Activated T-helper 9 cell treated with anti-CD3 and anti-CD28 coated beads, Interleukin-2, amount 50 U/mL, for 16 hours (primary cell): ENCODE measurements at places on chromosomes 4 and X.

- no peak for DNase-seq
These were observed 776.8 kb downstream of the CCSER1 start for GRCh38 chr4:90904021-90904420.

GRCh38 chr4:2194496-2194895 is 47.4 kb downstream of the HAUS3 start:
- no peak for DNase-seq

DNA sequence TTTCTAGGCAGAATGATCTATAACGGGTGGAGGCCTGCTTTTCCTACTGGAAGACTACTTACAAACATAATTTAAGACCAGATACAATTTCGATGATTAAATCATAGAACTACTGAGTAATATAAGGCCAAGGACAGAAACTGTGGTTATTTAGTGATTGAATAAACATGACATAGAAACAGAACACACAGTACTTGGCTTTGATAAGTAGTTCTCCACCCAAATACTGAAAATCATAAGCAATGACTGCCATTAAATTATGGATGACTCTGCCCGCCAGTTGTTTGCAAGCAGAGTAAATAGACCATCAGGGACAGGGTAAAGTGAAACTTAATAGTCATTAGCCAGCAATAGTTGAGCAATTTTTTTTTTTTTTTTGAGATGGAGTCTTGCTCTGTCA is 17.2 kb upstream of the SMIM14 start:
- no peak for DNase-seq

- no peak for DNase-seq
These were observed 654.6 kb downstream of the RAPGEF2 start for GRCh38 chr4:159757499-159757898.

GRCh38 chr4:18878561-18878960 is 857.0 kb upstream of the LCORL start:
- DNase-seq, result no peak

GRCh38 chr4:52588097-52588496 is 71.0 kb downstream of the USP46 start:
- DNase-seq, result no peak
